ENCODE measurements at places on chromosomes 5 and 9.

- no peak for DNase-seq
Observed at GRCh38 chr9:93931905-93932304, 23.2 kb downstream of the BARX1 start.

DNA sequence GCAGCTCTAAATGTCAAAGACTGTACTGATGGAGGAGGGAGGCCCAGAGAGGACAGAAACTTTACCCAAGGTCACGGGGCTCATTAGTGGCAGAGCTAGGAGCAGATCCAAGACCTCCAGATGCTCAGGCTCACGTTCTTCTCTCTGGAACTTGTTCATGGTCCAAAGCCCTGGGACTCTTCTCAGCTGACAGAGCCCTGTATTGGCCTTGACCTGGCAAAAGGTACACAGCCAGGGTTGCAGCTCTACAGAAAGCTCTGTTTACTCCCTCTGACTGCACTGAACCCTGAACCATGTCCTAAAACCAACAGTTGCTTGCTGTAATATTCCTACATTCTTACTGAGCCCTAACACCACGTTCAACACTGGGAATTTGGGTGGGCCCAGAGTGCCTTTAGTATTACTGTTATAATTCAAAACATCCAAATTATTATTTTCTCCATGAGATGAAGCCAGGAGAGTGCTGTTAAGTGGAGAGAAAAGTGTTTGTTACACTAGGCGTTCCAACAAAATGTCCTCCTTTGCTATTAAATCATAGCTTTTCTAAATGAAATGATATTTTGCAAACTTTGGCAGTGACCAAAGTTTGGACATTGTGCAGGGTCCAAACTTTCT, 602.4 kb upstream of the CLINT1 start:
- no peak for DNase-seq

DNA sequence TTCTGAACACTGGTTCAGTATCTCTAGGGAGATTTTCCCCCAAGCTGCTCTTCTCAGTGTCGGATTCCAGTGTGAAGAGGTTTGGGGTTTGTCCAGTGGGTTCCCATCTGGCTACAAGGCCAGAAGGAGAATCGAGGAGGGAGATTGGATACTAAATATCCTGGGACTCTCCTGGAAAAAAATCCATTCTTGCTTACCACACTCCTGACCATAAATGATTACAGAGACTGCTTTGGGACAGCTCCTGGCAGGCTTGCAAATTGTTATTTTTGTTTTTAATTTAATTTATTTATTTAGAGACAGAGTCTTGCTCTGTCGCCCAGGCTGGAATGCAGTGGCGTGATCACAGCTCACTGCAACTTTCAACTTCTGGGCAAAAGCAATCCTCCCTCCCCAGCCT, 4.7 kb upstream of the SUSD1 start:
- DNase-seq: peak; percentile 44

- DNase-seq: no peak
Observed at GRCh38 chr9:137396634-137397367, 26.2 kb downstream of the EXD3 start.

GRCh38 chr5:133995341-133995740, 9.4 kb downstream of the VDAC1 start:
- DNase-seq: no peak

- DNase-seq: no peak
Observed at GRCh38 chr5:816176-816575, 31.6 kb upstream of the ZDHHC11B start.

DNA sequence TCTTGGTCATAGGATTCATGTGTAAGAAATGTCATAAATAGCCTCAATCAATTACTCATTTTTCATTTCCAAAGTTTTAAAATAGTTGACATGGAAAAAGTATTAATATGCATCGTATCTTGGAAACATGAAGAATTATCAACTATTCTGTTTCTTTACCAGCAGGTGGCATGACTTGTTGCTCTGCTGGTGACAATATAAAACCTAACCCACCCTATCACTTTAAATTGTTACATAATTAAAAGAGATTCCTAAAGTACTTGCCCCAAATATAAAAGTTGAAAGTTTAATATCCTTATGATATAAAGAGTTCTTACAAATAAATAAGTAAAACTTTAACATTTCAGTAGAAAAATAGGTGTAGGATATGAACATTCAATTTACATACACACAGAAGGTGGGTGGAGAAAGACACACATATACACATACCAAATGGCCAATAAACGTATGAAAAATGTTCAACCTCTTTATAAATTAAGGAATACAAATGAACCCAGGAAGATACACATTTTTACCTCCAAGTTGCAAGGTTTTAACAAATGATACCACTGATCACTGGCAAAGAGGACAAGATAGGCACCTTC, 30.6 kb downstream of the MAP1B start:
- peak; percentile 52 for DNase-seq

- peak; percentile 34 for DNase-seq
Observed at GRCh38 chr5:121695307-121695706, 156.4 kb upstream of the FTMT start.

DNA sequence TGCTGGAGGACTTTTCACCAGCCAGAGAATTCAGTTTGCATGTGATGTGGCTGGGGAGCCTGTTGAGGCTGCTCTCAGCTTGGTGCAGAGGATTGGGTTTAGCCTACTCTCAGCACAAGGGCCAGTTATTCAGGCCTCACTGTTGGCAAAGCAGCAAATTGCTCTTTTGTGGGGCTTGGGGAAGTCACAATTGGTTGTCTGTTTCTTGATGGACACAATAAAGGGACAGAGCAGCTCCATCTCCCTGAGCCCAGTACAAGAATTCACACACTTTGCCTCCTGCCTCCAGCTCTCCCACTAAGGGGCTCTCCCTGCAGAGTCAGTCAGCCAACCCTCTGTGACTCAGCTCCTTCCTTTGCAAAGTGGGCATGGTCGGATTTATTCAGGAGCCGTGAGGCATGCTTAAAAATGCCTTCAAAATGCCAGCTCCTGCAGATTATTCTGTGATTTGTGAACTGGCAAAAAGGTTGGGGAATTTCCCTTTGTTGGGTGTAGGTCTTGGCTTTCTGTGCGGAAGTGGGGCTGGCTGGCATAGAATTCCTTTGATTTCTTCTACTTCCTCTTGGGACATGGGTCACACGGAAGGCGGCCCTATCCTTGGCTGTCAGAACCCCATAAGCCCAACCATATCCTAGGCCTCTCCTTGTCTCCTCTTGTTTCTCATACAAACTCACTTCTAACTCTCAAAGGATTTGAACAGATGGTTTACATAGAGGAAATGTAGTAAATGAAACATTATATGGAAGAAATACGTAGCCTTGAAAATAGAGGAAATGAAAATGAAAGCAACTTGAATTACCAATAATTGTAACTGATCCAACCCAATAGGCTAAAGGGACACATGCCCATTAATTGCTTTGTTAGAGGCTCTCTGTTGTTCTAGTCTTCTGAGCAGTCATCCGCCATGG, 118.7 kb upstream of the CD180 start:
- no peak for DNase-seq
